ENCODE measurements at places on chromosomes 11 and 22. TPM values are rescaled to one million over a fixed set of nuclear protein-coding genes. Genes with fewer than 3 reads are reported as not detected.

The C11orf52 gene
- total RNA-seq: 14.6 TPM

DNA sequence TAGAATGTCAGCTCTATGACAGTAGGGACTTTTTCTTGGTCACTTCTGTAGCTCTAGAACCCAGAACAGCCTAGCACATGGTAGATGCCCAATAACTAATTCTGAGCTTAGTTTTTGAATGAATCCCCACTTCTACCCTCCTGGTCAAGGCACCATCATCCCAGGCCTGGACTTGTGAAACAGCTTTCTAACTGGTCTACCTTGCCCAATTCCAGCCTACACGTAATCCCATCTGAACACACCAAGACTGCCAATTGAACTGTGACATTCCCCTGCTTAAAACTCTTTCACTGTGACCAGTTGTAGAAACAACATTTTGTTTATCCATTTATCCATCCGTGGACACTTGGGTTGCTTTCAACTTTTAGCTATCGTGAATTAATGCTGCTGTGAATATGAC lies 6.1 kb upstream of the FOLR3 start:
- DNase-seq: no peak

The GSTP1 gene
- total RNA-seq: 677 TPM

DNA sequence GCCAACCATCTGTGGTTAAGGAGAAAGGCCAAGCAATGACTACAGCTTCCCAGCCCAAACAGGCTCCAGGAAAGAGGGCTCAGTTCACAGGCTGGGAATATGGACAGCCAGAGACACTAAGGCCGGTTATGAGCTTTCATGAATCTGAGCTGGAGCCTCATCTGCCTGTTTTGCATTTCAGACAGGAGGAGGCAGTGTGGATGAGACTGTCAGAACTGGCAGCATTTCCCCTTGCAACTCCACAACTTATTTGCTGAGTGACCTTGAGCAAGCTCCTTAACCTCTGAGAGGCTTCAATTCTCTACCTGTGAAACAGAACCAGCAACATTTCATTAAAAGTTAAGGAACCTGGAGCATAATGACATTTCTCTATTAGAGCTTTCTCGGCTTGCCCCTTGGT lies 264.0 kb downstream of the ETS1 start:
- no peak for DNase-seq

The LRRC56 gene
- 7.6 TPM for total RNA-seq

DNA sequence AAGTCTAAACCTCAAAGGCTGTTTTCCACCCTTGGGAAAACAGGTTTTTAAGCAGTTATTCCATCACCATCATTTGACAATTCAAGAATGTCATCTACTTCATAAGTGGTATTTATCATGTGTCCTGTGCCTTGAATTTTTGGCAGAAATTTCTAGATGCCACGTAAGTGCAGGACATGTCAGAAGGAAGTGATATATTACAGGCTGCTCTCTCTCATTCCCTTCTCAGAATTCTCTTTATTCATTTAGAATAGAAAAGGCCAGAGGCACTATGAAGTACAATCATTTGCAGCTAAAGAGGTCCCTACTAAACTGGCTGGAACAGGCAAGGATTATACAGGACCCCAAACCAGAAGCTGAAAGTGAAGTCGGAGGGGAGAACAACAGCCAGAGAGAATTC lies 11.9 kb downstream of the RBFOX2 start:
- DNase-seq: no peak

The GPR83 gene
- not detected for total RNA-seq

The DKK3 gene
- total RNA-seq: 111 TPM

The LAYN gene
- 15.0 TPM for total RNA-seq

GRCh38 chr11:35138943-35139721 lies at the start of gene CD44:
Gene CD44, plus strand, starts transcription at chr11:35139171. Its CDS starts 133 bp downstream, at chr11:35139304.
- peak; percentile 85 for DNase-seq

GRCh38 chr11:72867970-72868369 lies 53.8 kb downstream of the ATG16L2 start:
- DNase-seq: no peak

GRCh38 chr11:132112846-132113245 lies 742.4 kb downstream of the NTM start:
- DNase-seq: no peak

The OR56A5 gene
- total RNA-seq: not detected

DNA sequence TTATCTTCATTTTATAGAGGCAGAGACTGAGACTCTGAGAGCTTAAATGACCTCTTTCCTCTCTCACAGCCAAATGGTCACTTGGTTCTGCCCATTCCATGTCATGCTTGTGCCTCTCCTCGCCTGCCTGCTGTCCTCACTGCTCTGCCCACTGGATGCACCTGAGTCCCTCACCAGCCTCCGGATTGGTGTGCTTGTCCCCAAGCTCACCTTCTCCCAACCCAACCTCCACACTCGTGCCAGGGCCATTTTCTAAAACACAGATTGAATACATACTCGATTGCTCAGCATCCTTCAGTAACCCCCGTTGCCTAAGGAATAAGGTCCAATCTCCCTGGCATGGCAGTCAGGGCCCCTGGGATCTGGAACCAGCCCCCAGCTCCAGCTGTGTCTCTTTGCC lies 28.4 kb upstream of the NECTIN1 start:
- no peak for DNase-seq

DNA sequence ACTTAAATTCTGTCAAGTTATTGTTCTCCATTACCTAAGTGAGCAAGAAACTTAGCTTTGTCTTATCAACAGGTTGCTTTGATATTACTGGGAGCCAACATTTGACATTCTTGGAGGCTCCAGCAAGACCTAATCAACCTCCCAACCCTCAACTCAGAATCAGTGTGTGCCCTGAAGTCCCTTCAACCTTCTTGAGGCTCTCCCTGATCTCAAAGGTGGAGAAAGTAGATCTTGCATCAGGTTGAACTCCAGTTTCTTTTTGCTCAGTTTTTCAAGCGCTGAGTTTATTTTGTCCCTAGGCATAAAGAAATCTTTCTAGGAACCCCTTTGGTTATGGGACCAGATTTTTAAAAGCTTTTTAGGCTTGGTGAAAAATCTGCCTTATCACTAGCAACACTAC lies 1.4 kb downstream of the FAM111A start:
- no peak for DNase-seq

DNA sequence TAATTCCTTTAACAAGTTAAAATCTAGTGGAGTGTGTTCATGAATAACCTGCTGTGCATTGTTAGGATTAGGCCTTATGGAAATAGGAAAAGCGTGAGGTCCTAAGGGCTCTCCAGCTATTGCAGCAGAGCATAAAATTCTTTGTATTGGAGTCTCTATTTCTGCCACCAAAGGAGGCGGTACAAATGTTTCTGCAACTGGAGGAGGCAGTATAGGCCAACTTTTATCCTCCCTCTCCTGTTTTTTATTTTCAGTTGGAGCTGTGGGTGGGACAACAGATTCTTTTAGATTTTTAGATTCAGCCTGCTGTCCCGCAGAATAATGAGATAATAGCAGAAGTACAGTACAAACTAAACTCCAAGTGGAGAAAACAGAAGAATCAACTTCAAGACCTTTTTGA lies 26.2 kb downstream of the OR10A6 start:
- no peak for DNase-seq

GRCh38 chr11:67646535-67647336 lies 3.8 kb downstream of the ACY3 start:
- peak; percentile 45 for DNase-seq

- no peak for DNase-seq
These were observed 101.0 kb downstream of the ME3 start for GRCh38 chr11:86571273-86571948.

Measured in lower lobe of right lung (tissue), 2 donors.